ENCODE measurements at places on chromosomes 7 and 10.

GRCh38 chr10:110323503-110323902, 18.8 kb upstream of the SMNDC1 start:
- peak; percentile 96 for DNase-seq

- no peak for DNase-seq
These were observed 20.3 kb upstream of the PRKCQ start for GRCh38 chr10:6600224-6600987.

DNA sequence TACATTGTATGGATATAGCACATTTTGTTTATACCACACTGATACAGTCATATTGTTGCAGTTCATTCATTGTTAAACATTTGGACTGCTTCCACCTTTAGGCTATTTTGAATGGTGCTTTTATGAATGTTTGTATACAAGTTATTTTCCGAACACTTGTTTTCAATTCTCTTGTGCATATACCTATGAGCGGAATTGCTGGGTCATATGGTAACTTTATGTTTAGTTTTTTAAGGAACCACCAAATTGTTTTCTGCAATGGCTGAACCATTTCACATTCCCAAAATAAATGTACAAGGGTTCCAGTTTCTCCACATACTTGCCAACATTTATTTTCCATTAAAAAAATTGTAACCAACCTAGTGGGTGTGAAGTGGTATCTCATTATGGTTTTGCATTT, 4.0 kb upstream of the EXOC4 start:
- no peak for DNase-seq

DNA sequence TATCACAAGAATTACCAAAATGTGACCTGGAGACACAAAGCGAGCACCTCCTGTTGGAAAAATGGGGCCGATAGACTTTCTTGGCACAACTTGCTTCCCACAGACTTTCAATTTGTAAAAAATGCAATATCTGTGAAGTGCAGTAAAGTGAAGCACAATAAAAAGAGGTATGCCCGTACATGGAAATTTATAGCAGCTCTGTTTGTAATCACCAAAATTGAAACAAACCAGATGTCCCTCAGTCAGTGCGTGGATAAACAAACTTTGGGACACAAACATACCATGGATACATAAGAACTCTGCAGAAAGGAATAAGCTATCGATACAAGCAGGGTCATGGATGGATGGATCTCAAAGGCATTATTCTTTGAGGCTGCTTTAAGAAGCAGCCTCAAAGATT, 33.6 kb downstream of the ARID5B start:
- DNase-seq = no peak

- peak; percentile 65 for DNase-seq
These were observed 22.7 kb upstream of the AASS start for GRCh38 chr7:122166740-122167139.

DNA sequence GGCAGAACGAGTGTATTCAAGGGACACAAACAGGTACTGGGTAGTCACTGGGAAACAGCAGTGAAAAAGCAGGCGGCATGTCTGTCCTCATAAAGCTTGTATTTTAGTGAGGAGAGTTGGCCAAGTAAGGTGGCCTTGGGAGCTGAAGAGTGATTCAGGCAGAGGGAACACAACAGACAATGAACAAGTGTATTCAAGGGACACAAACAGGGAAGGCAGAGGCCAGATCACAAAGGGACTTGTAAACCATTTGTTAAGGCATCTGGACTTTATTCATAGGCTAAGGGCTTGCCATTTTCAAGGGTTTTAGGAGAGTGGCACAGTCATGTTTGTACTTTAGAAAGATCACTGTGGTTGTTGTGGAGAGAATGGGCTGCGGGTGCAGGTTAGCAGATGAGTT, 49.0 kb downstream of the LRMDA start:
- no peak for DNase-seq

DNA sequence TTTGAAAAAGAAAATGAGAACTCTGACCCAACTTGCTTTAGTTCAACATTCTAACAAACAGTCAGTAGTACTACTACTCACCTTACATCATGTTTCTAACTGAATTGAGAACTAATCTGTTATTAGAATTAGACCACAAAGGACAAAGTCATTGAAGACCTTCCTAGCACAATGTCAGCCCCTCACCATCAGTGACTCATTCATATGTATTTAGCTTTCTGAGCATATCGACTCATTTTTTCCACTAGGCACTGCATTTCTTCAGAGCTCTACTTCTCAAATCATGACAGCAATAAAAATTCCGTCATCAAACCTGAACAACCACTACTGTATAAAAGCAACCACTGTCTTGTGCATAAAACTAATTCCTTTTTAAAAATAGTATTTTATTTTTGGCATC, 4.4 kb upstream of the LRRN3 start:
- DNase-seq = no peak

- no peak for DNase-seq
These were observed 115.8 kb upstream of the ANLN start for GRCh38 chr7:36273836-36274235.

- no peak for DNase-seq
These were observed 22.0 kb downstream of the WAC start for GRCh38 chr10:28554952-28555351.
